Epithelial cell of proximal tubule (primary cell): ENCODE measurements at places on chromosomes 7 and 10. TPM values are rescaled to one million over a fixed set of nuclear protein-coding genes. Genes with fewer than 3 reads are reported as not detected.

DNA sequence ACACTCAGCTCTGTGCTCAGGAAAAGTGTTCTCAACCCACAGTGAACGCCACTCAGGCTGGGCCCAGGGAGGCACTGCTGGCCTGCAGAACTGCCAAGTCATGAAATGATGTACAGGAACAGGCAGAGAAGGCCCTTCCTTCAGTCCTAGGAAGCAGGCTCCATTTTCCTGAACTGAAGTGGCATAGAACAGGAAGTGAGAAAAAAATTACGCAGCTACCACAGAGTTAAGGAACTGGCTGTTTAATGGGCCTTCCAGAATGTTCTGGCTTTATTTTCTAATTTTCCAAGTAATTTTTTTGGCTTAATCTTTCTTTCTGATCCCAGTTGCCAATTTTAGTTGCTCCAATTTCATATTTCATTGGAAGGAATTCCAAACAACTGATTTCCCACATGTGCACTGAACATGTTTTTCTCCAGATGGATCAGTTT lies 39.3 kb downstream of the LRRC18 start:
- no peak for DNase-seq

GRCh38 chr10:70437721-70438120 lies 3.8 kb downstream of the NODAL start:
- DNase-seq: no peak

DNA sequence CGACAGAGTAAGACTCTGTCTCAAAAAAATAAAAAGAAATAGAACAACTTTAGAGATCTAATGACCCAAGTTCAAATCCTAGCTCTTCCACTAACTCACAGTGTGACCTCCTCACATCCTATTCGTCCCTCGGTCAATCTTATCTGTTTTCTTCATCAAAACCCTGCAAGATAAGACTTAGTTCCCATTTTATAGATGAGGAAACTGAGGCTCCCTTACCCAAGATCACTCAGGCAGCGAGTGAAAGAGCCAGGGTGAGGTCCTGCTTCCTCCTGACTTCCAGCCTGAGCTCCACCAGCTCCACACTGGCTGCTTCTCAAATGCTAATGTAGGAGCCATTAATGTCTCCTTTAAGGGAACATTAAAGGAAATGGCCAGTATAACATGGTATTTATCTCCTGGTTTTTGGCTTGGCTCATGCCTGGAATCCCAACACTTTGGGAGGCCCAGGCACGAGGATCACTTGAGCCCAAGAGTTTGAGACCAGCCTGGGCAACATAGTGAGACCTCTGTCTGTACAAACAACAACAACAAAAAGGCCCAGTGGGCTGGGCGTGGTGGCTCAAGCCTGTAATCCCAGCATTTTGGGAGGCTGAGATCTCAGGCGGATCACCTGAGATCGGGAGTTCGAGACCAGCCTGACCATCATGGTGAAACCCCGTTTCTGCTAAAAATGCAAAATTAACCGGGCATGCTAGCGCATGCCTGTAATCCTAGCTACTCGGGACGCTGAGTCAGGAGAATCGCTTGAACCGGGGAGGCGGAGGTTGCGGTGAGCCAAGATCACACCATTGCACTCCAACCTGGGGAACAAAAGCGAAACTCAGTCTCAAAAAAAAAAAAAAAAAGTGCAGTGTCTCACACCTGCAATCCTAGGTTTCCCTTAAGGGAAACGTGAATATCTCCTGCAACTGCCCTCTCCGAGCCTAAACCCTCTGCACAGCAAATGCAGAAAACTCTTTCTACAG lies 3.4 kb upstream of the RHBDD2 start:
- no peak for DNase-seq

- no peak for DNase-seq
These were observed 20.8 kb upstream of the PTF1A start for GRCh38 chr10:23171232-23171876.

GRCh38 chr7:99155211-99155610 lies 11.3 kb upstream of the SMURF1 start:
- no peak for DNase-seq

- no peak for DNase-seq
These were observed 14.2 kb downstream of the HK1 start for GRCh38 chr10:69292459-69292858.

The AKR1C3 gene
- 2.1 and 2.2 TPM in 2 replicates for total RNA-seq

The SAMD9 gene
- 0.87 and 1.7 TPM in 2 replicates for total RNA-seq

The HOXA10 gene
- 36.7 and 51.7 TPM in 2 replicates for total RNA-seq
